ENCODE measurements at places on chromosomes 1 and 21.

DNA sequence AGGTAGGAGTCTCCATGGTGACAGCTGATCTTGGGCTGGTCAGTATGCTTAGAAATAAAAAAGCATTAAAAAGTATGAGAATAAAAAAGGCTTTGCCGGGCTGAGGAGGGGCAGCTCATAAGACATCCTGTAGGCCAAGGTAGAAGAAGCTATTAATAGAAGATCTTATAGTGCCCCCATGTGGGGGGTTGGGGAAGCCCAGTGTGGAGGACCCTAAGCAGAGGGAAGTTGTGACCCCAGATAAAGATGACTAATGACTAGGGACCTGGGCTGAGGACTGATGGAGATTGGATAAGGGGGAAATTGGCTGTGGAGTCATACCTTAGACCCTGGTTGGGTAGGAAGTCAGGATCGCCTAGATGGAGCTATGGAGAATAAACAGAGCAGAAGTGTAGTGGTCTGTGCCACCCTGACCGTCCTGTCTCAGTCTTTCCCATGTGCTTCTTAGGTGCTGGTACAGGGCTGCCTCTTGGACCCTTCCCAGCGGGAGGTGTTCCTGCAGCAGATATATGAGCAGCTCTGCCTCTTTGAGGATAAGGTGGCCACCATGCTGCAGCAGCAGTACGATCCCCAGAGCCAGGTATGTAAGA, 25.0 kb downstream of the SZT2 start:
- DNase-seq = peak; percentile 59

DNA sequence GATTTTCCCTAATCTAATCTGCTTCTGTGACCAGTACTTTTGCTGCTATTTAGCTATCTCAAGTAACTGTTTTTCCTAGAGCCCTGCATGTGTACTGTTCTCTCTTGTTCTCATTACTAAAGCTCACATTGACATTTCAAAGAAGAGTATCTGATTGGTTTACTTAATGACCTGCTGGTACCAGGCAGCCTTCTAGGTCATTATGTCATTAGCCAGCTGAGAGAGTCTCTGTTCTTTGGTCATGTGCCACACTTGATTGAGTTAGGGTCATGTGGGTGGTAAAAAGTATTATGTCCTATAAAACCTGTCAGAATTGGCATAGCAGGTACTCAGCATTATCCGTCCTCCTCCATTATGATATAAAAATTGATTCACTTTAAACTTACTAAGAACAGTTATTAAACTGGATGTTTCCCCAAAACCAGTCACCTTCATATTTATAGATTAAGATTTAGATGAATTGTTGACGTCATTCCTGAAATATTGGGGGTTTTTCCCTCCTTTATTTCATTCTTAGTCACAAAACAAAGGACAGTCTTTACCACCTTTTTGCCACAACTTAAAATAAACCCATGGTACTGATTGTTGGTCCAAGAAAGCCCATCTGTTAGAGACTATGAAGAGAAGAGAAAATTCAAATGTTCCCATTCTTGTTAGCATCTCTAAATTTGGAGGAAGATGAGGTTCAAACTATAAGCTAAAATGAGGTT, 22.2 kb downstream of the FNDC5 start:
- DNase-seq = no peak

DNA sequence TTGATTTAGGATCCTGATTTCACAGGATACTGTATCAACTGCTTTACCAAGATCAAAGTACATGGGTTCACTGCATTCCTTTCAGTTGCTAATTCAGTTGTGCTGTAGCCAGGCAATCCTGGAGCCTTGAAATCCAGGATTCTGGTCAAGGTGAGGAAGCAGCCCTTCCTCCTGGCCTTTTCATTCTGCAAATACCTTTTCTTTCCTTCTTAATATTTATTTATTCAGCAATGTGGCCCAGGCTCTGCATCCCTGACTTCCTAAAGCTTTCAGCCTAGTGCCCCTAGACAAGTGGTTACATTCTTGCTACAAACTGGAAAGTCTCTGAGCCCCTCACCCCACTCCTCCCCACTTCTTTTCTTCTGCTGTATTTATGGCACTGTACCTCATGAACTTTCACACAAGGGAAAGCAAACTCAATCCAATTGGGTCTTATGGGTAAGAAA, 16.2 kb downstream of the LRRC8D start:
- DNase-seq = no peak

- no peak for DNase-seq
Measured at GRCh38 chr1:16183179-16183578, 27.3 kb upstream of the EPHA2 start.

DNA sequence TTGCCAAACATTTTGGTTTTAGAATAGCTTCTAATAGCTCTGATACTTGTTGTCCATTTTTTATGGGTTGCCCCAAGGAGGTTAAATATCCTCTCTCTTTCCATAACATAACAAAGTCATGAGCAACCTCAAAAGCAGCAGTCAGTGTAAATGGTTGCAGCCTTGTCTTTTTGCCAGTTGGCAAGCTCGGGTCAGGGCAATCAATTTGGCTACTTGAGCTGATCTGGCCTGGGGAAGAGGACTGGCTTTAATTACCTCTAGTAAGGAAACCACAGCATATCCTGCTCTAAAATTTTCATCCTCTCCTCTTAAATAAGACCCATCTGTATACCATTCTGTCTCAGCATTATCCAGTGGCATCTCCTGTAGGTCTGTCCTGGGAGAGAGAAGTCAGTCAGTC, 21.2 kb upstream of the FMO4 start:
- DNase-seq = no peak

GRCh38 chr1:1381294-1381693, 6.3 kb upstream of the AURKAIP1 start:
- DNase-seq = no peak

- DNase-seq = peak; percentile 2
Measured at GRCh38 chr1:54053745-54054437, 483 bp downstream of the TCEANC2 start.

GRCh38 chr1:193426061-193426460, 239.6 kb upstream of the B3GALT2 start:
- no peak for DNase-seq

- DNase-seq = no peak
Measured at GRCh38 chr1:44519035-44519676, 114.1 kb downstream of the RNF220 start.

- no peak for DNase-seq
Measured at GRCh38 chr1:177665935-177666334, 303.9 kb downstream of the SEC16B start.

DNA sequence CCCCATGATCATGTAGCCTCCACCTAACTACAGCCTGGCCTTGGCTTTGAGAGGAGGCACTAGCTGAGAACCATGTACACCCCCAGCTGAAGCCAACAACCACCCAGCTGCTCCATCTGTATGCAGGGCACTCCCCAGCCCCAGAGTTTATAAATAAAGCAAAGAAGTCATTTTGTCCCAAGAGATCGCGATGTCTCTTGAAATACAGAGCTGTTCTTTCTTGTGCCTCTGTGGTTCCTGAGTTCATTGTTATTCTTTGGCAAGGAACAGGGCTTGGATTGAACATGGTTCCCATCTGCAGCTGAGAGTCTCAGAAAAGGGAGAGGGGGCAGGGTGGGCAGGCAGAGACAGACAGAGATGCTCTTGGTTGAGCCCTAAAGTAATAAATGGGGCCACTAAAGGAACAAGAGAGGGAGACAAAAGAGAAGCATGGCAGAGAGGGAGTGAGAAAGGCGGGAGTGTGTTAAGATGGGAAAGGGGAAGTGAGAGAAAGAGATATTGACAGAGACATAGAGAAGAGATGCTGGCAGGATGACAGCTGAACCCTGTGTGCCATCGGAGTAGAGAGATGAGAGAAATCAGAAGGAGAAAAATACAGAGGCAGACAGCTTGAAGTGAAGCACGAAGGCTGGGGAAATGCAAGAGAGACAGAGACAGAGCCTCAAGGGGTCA, 63.3 kb downstream of the TNR start:
- no peak for DNase-seq

DNA sequence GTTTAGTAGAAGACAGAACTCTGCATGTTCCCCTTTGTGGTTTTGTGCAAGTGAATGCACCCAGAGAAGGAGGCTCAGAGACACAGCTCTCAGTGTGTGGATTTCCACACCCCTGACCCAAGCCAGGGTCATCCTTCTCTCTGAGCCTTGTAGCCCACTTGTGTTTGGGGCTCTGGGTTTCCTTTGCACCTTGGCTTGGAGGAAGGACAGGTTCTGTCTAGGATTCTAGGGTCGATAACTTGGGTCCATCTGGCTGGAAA, 27.2 kb downstream of the MYOG start:
- DNase-seq = no peak

DNA sequence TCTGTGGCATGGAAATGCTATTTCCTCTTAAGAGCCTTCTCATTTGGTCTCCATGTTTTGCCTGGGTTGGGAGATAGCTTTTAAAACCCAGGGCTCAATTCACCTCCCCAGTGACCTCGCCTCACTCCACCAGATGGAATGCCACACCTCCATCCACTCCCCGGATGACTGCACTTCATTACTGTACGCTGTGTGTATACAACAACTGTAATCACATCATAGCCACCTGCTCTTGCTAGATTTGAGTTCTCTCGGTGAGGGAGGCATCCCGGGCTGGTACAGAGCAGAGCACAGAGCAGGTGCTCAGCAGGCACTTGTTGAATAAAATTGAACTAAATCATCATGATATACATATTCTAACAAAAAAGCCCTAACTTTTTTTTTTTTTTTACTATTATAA, 26.0 kb downstream of the SDE2 start:
- no peak for DNase-seq

GRCh38 chr1:196178083-196178635, 430.1 kb downstream of the KCNT2 start:
- DNase-seq = no peak

DNA sequence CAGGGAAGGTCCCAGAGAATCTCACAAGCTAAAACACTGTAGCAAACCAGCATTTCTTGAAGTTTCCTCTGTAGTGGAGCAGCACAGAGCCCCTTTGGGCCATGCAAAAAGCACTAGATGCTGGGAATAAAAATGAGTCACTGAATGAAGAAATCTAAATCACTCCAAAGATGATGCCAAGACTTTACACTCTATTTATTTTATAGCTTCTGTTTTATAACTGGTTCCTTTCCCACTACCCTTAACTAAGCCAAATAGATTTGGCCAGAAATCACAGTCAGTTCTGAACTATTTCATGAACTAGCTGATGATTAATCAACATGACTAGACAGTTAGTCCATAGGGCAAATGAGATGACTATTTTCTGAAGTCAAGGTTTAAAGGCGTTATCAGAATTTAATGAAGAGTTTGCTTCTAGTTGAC, 89.5 kb downstream of the SCMH1 start:
- DNase-seq = peak; percentile 5

GRCh38 chr1:9882296-9882944, 27.6 kb downstream of the CTNNBIP1 start:
- DNase-seq = no peak

DNA sequence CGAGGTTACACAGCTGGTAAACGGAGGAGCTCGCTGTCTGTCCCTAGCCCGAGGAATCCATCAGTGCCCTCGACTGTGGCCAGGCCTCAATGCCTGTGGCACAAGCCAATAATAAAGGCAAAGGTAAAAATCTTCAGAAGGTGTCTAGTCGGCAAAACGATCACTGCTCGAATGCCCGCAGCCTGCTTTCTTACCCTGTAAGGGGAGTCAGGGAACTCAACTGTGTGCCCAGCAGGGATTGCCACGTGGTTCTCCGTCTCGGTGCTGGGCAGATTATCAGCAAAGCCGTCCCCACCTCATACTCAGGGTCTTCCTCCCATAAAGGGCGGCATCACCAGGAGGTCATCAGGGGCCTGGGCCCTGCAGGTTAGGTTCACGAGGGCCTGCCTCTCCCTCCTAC, 103.4 kb downstream of the PAX7 start:
- no peak for DNase-seq

DNA sequence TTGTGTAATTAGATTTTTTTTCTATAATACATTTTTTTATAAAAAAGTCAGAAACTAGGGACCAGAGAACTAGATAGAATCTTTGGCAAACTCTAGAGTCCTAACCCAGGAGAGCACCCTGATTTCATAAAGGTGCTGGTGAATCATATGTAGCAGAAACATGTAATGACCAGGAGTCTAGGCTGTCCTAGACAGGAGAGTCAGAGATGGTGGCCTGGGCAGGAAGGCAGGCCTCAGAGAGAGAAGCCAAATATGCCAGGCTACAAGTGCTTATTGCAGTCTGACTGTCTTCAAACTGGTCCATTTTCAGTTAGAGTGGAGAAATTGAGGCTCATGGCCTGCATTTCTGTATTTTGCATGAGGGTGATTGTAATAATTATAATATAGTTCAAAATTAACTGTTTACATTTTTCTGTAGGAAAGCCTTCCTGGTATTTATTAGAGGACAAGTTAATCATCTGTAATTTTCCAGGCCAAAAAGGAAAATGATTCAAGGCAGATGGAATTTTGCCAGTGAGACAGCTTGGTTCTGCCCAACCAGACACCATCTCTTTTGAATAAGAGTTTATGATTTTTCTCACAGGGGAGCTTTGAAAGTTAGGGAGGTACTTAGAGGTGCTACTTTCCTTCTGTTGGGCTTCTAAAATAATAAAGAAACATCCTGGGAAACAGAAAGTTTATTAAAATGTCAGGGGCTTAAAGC, 129.8 kb downstream of the S1PR1 start:
- DNase-seq = no peak

GRCh38 chr1:233959102-233959501, 54.6 kb downstream of the SLC35F3 start:
- DNase-seq = no peak

DNA sequence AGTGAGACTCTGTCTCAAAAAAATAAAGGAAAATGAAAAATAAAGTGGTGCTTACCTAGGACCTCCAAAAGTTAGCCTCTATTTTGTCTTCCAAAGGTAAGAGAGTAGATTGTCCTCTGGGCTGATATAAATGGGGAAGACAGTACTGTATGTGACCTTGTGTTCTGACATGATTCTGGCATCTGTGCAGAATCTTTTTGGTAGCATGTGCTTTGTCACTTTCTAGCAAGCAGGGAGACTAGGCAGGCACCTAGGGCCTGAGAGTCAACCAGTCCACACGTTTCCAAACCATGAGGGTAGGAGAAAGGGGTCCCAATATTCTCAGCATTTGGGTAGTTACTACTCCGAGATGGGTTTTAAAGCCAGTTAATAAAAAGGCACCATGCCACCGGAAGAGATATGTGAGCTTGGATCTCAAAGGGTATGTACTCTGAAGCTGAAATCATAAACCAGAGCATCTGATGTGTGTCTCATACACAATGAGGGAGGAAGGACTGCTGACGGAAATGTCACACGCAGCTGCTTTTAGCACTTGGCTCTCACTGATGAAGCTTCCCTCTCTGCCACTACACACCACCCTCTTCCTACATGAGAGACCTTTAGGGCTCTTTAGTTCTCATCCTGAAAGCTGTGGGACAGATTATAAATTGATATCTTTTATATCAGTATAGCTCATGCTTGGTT, 27.0 kb upstream of the SLC16A1 start:
- no peak for DNase-seq

DNA sequence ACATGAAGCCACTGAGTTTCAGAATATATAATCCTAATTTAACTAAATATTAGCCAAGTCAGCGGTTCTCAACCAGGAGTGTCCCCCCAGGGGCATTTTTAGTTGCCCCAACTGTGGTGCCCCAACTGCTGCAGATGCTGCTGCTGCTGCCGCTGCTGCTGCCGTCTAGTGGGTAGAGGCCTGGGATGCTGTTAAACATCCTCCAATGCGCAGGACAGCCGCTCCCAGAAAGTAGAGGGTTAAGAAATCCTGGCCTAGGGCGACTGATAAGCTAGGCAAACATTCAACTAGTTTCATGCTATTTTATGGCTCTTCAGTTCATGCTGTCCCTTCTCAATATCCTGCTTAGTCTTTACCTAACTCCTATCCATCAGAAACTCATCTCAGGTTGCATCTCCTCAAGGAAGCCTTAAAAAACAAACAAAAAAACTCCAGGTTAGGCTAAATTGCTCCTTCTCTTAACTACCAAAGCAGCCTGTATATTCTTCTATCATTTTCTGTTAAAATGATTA, 9.9 kb upstream of the DCAF6 start:
- peak; percentile 70 for DNase-seq

- DNase-seq = no peak
Measured at GRCh38 chr1:54378157-54378873, 27.9 kb downstream of the SSBP3 start.

Data from LoVo (cell line).